ENCODE measurements at places on chromosomes 3 and 15. TPM values are rescaled to one million over a fixed set of nuclear protein-coding genes. Genes with fewer than 3 reads are reported as not detected.

The ZBED2 gene
- not detected for total RNA-seq

DNA sequence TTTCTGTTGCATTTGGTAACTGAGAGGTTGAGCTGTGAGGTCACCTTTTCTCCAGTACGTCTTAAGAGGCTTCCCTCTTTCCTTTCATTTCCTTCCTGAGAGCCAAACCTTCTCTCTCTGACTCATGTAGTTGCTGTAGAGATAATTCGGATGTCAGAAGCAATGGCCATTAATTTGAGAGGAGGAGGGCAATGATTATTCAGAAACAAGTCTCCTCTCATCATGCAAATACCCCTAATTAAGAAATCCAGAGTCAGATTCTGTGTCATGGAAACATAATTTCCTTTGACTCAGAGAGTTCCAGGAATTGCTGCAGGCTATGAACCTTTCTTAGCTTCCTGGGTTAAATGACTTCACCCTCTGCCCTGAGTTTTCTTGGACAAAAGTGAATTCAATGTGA lies 59.0 kb upstream of the GSK3B start:
- H3K36me3 ChIP-seq: no peaks in the 10 kb centered on the region
- no peaks in the 10 kb centered on the region for H3K4me1 ChIP-seq
- peak; percentile 24 for DNase-seq
- H3K27ac ChIP-seq: no peak overlapping the region

GRCh38 chr3:22951910-22952309 lies 251.2 kb upstream of the UBE2E2 start:
- no peaks in the 10 kb centered on the region for H3K36me3 ChIP-seq
- H3K4me3 ChIP-seq: no peak overlapping the region
- H3K27me3 ChIP-seq: no peaks in the 10 kb centered on the region
- no peak for DNase-seq

GRCh38 chr3:85939074-85939482 lies 980.3 kb downstream of the CADM2 start:
- H3K4me1 ChIP-seq: peaks cover 13% of the 10 kb centered on the region
- no peaks in the 10 kb centered on the region for H3K36me3 ChIP-seq
- no peak overlapping the region for H3K4me3 ChIP-seq
- DNase-seq: peak; percentile 43
- H3K27me3 ChIP-seq: no peaks in the 10 kb centered on the region

DNA sequence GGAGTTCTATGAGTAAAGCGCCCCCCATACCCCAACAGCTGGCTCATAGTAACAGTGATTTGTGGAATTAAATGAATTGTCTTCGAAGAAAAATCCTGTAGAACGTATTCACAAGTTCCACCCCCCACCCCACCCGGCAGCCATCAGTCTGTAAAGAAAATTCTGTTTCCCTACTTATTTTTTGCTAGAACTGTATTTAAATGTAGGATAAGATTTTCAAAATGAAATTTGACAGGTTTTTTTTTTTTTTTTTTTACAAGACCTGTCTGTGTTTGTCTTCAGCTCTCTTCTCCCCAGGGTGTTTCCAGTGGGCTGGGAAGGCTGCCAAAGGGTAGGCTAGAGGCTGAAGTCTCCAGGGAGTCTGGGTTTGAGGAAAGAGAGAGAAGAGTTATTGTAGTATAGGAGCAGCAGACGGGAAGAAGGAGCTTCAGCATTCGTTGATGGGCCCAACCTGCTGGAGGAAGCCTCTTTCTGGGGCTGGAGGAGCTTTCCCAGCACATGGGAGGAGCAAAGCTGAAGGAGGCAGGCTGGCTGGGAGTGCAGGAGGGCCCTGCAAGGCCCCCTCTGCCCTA lies 130.6 kb upstream of the SEMA6D start:
- DNase-seq: peak; percentile 98
- H3K4me1 ChIP-seq: peaks cover 38% of the 10 kb centered on the region
- H3K4me3 ChIP-seq: peak overlapping the region; percentile 16
- no peaks in the 10 kb centered on the region for H3K27me3 ChIP-seq
- H3K36me3 ChIP-seq: no peaks in the 10 kb centered on the region

- H3K4me1 ChIP-seq: peaks cover 17% of the 10 kb centered on the region
- no peaks in the 10 kb centered on the region for H3K36me3 ChIP-seq
- no peaks in the 10 kb centered on the region for H3K27me3 ChIP-seq
- peak; percentile 78 for DNase-seq
- no peak overlapping the region for H3K27ac ChIP-seq
These were observed 122.4 kb downstream of the RAP2B start for GRCh38 chr3:153284282-153284938.

GRCh38 chr15:88605189-88606069 lies 15.7 kb upstream of the AEN start:
- DNase-seq: peak; percentile 63
- no peak overlapping the region for H3K4me3 ChIP-seq
- H3K4me1 ChIP-seq: no peaks in the 10 kb centered on the region
- peaks cover 84% of the 10 kb centered on the region for H3K27me3 ChIP-seq
- H3K36me3 ChIP-seq: no peaks in the 10 kb centered on the region

The ST3GAL6 gene
- 8.2 TPM for total RNA-seq

- peaks cover 8% of the 10 kb centered on the region for H3K4me1 ChIP-seq
- H3K27me3 ChIP-seq: no peaks in the 10 kb centered on the region
These were observed 272.6 kb downstream of the EPHA3 start for GRCh38 chr3:89380016-89380415.

- H3K27ac ChIP-seq: no peak overlapping the region
- H3K27me3 ChIP-seq: no peaks in the 10 kb centered on the region
- H3K4me3 ChIP-seq: no peak overlapping the region
- H3K36me3 ChIP-seq: no peaks in the 10 kb centered on the region
These were observed 5.1 kb downstream of the SPATA12 start for GRCh38 chr3:57065588-57065987.

DNA sequence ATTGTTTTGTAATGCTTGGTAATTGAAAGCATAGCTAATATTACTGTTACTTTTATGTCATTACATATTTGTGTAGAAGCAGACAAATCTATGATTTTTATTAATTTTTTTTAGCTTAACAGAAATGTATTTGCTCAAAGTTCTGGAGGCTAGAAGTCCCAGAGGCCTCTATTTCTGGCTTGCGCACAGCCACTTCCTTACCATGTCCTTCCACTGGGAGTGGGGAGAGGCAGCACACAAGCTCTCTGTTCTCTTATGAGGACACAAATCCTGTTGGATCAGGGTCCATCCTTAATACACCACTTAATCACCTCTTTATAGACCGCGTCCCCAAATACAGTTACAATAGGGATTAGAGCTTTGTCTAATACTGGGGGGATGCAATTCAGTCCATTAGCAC lies 1061.4 kb downstream of the OTOL1 start:
- no peaks in the 10 kb centered on the region for H3K27me3 ChIP-seq
- H3K4me3 ChIP-seq: no peak overlapping the region
- peak overlapping the region; percentile 58 for H3K27ac ChIP-seq

The TNFSF10 gene
- not detected for total RNA-seq

GRCh38 chr3:72625602-72626337 lies 222.5 kb downstream of the SHQ1 start:
- H3K4me1 ChIP-seq: no peaks in the 10 kb centered on the region
- no peaks in the 10 kb centered on the region for H3K36me3 ChIP-seq
- no peaks in the 10 kb centered on the region for H3K27me3 ChIP-seq
- DNase-seq: no peak
- H3K4me3 ChIP-seq: no peak overlapping the region

- H3K4me1 ChIP-seq: peaks cover 4% of the 10 kb centered on the region
- H3K4me3 ChIP-seq: no peak overlapping the region
- H3K27me3 ChIP-seq: no peaks in the 10 kb centered on the region
- DNase-seq: no peak
- H3K27ac ChIP-seq: no peak overlapping the region
- no peaks in the 10 kb centered on the region for H3K36me3 ChIP-seq
These were observed 535.6 kb upstream of the AGTR1 start for GRCh38 chr3:148162132-148162531.

DNA sequence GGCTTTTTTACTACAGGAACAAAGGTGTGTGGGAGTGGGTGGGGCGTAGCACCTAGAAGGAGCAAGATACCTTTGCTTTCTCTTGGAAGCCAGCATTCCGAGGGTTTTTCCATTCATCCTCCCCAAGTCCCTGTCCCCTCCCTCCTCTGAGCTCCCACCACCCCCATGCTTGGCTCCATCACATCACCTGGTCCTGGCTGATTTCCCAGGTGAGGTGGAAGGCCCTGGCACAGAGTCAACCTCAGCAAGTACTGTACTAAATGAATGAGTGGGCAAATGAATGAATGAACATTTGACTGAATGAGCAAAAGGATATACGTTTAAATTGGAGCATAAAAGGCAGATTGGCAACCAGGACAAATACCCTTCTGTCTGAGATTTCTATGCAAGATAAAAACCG lies 45.4 kb downstream of the DZIP1L start:
- H3K27ac ChIP-seq: no peak overlapping the region
- no peaks in the 10 kb centered on the region for H3K27me3 ChIP-seq
- no peaks in the 10 kb centered on the region for H3K36me3 ChIP-seq

DNA sequence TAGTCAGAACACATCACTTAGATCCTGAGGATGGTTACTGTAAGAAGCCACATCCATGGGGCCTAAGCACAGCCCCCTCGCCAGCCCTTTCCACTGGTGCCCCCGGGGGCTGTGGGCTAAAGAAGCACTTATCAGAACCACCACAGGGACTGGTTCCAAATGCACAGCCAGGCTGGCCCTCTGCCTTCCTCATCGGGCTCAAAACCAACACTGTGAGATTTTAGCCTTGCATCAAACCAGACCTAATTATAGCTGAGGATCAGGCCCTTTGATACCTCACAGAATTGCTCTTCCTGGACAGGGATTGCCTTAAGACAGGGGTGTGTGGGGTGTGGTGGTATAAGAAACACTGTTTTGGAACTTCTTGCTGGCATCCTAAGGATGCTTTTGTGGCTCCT lies 23.7 kb downstream of the SRPRB start:
- H3K4me1 ChIP-seq: no peaks in the 10 kb centered on the region
- H3K27ac ChIP-seq: no peak overlapping the region
- no peak for DNase-seq
- no peak overlapping the region for H3K4me3 ChIP-seq
- no peaks in the 10 kb centered on the region for H3K36me3 ChIP-seq
- H3K27me3 ChIP-seq: no peaks in the 10 kb centered on the region

- DNase-seq: no peak
- H3K36me3 ChIP-seq: no peaks in the 10 kb centered on the region
- H3K4me1 ChIP-seq: peaks cover 13% of the 10 kb centered on the region
- H3K4me3 ChIP-seq: no peak overlapping the region
- no peak overlapping the region for H3K27ac ChIP-seq
- no peaks in the 10 kb centered on the region for H3K27me3 ChIP-seq
These were observed 142.7 kb upstream of the RBMS3 start for GRCh38 chr3:29138171-29138570.

The CHRNA3 gene
- not detected for total RNA-seq

GRCh38 chr3:163924600-163924999 lies 1153.7 kb downstream of the SI start:
- H3K4me3 ChIP-seq: no peak overlapping the region
- H3K36me3 ChIP-seq: no peaks in the 10 kb centered on the region
- H3K4me1 ChIP-seq: peaks cover 11% of the 10 kb centered on the region
- no peak for DNase-seq
- H3K27ac ChIP-seq: no peak overlapping the region

DNA sequence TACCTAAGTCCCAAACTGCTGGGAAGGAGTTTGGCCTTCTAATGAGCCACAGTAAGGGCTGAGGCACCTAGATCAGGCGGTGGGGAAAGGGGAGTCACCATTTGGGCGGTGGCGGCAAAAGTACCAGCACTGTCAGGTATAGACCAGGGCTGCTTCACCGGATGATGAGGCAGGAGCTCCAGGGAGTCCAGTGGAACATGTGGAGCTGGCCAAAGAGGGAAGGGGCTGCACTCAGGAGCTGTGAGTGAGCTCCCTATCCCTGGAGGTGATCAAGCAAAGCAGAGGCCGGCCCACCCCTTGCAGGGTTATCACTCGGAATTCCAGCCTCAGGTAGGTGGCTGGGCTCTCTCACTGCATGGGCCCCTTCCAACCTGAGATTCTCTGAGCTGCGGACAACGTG lies 108.4 kb downstream of the SEC22A start:
- no peak overlapping the region for H3K27ac ChIP-seq
- no peak for DNase-seq
- no peaks in the 10 kb centered on the region for H3K36me3 ChIP-seq
- no peak overlapping the region for H3K4me3 ChIP-seq
- peaks cover 33% of the 10 kb centered on the region for H3K27me3 ChIP-seq

The GPR149 gene
- total RNA-seq: not detected

DNA sequence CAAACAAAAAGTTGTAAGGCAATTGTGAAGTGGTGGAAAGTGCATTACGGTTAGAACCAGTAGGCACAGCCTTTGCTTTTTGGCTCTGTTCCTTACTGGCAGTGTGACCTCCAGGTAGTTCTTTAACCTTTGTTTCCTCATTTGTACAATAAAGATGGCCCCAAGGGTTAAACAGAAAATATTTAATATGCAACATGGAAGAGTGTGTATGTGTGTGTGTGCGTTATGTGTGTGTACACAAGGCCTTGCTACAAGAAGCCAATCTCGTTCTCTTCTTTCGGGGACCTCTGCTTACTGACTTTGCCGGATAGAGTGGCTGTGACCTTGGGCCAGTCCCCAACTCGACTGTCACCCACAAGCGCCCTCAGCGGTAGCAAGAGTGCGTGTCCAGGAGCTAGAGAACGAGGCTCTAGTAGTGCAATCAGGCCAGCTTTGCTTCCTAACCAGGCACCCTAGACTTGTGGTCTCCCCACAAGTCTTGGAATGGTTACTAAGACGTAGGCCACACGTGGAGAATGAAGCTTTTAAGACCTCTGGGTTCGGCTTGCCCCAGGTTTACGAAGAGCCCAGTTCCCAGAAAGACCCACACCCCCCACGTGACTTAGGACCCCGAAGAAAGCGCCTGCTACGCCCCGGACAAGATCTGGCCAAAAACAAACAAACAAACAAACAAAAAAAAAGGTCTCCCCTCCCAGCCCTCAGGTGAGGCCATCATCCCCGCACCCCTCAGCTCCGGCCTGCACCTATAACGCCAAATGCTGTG lies 593 bp downstream of the CIAO2A start:
- peak overlapping the region; percentile 71 for H3K4me3 ChIP-seq
- DNase-seq: peak; percentile 67
- H3K27me3 ChIP-seq: no peaks in the 10 kb centered on the region
- H3K4me1 ChIP-seq: peaks cover 36% of the 10 kb centered on the region
- H3K27ac ChIP-seq: peak overlapping the region; percentile 82

DNA sequence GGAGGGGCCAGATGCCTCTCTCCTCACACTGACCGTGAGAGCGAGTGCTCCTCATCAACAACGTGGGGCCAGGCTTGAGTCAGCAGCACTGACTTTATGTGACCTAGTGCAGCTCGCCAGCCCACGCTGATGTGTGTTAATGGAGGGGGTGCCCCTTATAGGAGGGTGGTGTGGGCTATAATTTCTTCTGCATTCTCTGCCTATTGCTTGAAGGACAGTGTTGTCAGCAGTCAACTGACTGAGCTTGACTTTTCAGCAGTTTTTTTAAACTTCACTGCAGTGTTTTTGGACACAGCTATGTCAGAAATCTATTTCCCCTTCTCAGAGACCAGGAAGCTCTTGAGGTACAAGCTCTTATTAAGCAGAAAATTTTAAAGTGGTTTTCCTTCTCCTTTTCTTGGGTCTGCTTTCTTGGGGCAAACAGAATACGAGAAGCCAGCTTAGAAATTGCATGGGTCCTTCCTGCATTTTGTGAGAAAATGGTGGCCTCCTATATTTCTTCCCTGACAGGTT lies 304.8 kb upstream of the CTDSPL start:
- H3K27me3 ChIP-seq: no peaks in the 10 kb centered on the region
- H3K4me3 ChIP-seq: no peak overlapping the region
- no peak overlapping the region for H3K27ac ChIP-seq
- no peak for DNase-seq
- H3K36me3 ChIP-seq: no peaks in the 10 kb centered on the region
- no peaks in the 10 kb centered on the region for H3K4me1 ChIP-seq

- no peaks in the 10 kb centered on the region for H3K4me1 ChIP-seq
- H3K4me3 ChIP-seq: no peak overlapping the region
- H3K36me3 ChIP-seq: peaks cover 6% of the 10 kb centered on the region
- H3K27ac ChIP-seq: no peak overlapping the region
- no peaks in the 10 kb centered on the region for H3K27me3 ChIP-seq
- DNase-seq: no peak
These were observed 51.8 kb downstream of the RNF111 start for GRCh38 chr15:59039225-59039624.
